Ureter (tissue), 1 donor: ENCODE measurements at places on chromosomes 12 and 14.

- DNase-seq, result no peak
Measured at GRCh38 chr12:53184828-53185227, 4.1 kb upstream of the CSAD start.

DNA sequence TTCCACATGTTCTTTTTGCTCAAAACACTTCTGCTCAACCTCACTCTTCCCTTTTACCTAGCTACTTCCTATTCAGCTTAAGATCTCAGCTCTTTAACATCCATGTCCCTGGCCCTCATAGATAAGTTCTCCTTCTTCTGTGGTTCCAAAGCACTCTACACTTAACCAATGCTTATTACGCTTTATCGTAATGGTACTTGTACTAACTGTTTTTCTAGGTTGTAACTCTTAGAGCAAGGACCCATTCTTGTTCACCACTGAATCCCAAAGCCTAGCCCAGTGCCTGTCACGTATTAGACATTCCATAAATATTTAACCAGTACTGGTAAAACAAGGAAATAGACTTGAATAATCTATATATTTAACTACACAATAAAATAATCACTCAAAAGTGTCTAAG is 5.3 kb downstream of the SLC41A2 start:
- no peak for DNase-seq

GRCh38 chr12:16245209-16245608 is 32.3 kb downstream of the SLC15A5 start:
- DNase-seq, result no peak

DNA sequence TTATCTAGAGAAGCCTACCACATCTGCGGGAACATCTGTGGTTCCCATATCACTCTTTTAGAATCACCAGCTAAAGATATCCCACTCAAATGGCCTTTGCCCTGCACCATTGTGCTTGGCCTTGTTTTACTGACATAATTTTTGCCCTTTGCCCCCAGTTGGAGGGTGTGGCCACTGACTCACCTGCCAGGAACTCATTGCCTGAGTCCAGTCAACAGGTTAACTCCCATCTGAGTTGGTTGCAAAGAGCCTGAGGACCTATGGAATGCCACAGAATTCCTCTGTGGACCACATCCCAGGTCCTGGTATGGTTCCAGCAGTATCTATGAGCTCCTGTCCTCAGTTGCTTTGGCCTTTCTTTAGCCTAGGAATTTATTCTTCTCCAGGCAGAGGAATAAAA is 55.7 kb upstream of the PTGR2 start:
- no peak for DNase-seq

DNA sequence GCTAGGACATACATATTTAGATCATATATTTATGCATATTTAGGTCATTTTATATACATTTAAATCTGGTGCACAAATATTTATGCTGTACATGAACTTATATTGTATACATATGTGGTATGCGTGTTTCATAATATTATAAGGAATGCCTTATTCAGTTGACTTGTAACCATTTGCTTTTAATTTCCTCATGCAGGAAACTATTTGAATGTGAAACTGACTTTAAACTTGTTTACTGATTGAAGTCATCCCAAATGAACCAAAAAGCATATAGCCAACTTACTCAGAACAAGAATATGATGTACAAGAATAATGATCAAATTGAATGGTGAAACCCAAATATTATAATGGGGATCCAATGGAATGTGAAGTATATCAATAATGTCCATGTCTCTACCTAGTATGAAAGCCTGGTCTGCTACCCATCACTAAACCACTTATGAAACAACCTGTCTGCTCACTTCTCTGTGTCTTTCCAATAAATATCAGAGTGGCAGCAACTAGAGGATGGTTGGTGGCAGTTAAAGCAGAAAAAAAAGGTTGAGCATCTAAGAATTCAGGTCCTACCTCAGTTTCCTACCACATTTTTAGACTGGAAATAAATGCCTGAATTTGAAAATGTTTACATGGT is 38.3 kb downstream of the RPS6KA5 start:
- DNase-seq, result no peak

DNA sequence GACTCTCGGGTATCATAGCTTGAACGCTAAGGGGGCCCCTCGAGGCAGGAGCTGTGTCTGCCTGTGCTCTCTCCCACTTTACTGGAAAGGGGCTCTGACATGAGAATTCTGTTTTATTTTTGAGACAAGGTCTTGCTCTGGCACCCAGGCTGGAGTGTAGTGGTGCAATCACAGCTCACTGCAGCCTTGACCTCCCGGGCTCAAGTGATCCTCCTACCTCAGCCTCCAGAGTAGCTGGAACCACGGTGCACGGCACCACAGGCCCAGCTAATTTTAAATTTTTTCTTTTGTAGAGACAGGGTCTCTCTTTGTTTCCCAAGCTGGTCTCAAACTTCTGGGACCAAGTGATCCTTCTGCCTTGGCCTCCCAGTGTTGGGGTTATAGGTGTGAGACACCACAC is 77.7 kb downstream of the PAPOLA start:
- DNase-seq, result no peak

DNA sequence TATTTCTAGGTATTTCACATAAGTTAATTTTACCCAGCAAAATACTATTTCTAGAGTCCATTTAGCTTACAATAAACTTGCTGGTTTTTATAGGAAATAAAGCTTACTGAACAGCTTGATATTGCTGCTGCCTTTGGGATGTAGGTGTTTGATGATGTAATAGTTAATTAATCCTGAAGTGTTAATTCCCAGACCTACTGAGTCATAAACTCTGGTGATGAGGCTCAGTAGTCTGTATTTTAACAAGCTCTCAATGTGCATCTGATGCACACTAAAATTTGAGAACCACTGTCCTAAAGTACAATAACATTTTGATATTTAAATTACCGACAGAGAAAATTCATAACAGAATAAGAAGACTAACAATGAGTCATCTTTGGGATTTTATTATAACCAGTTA is 168.4 kb downstream of the FUT8 start:
- no peak for DNase-seq
